SIG-M5 (cell line): ENCODE measurements at places on chromosomes 7 and 10.

DNA sequence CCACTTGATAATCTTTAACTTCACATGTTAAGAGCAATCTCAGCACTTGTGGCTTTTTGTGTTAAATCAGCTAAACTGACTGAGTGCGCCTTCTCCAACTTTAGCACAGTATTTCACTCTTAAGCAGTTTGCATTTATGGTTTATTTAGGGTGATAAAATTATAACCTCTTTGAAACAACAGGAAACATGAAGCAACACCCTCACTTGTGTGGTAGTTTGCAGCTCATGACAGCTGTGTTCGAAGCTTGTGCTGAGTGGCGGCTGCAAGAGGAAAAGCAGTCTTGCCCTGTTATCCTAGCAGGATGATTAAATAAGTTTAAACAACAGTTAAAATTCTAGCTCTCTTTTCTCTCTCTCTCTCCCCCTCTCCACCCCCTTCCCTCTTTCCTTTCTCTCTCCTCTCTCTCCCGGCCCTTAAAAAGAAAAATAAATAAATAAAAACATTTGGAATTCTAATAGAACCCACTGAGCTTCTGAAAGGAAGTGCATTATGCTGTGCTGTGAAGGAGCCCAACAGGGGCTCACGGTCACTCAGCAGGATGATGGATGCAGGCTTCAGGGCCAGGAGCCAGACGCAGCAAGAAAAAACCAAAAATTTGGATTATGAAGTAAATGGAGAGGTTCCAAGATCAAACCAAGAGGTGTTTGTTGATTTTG, 25.2 kb downstream of the OGDH start:
- DNase-seq: no peak

GRCh38 chr7:140049339-140050024, 13.3 kb downstream of the PARP12 start:
- DNase-seq: no peak

GRCh38 chr10:16967866-16968415, 150.7 kb upstream of the RSU1 start:
- no peak for DNase-seq

DNA sequence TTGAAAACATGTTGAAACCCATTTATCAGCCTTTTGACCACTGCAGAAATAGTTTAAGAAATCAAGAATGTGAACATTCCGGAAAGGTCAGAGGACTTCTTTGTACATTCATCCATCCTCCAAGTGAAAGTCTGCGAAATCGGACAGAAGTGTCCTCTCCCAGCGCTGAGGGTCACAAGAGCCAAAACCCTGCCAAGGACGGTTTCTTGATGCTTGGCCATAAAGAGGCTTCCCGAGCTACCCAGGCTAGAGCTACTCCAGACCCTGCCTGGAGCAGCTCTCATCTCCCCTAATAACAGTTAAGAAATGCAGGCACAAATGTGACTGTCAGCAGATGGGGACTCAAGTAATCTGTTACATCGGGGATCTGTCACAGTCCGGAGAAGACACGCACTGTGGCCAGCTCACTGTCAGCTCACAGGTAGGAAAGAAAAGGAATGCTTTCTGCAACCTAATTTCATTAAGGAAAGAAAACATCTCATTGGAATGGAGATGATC, 4.5 kb upstream of the CYTH3 start:
- DNase-seq: no peak

- no peak for DNase-seq
Measured at GRCh38 chr7:111529507-111530355, 32.6 kb downstream of the IMMP2L start.

- no peak for DNase-seq
Measured at GRCh38 chr10:99834410-99834809, 52.0 kb downstream of the ABCC2 start.

DNA sequence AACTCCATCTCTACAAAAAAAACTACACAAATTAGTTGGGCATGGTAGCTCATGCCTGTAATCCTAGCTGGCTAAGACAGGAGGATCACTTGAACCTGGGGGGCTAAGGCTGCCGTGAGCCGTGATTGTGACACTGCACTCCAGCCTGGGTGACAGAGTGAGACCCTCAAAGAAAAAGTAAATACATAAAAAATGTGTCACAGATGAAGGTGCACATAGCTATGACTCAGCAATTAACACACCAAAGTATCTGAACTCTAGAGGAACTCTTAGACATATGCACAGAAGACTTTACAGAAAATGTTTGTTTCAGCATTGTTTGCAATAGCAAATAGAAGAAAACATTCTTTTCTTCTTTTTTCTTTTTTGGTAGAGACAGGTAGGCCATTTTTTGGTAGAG, 8.3 kb downstream of the C10orf62 start:
- no peak for DNase-seq

- no peak for DNase-seq
Measured at GRCh38 chr10:565676-566075, 123.8 kb downstream of the DIP2C start.

DNA sequence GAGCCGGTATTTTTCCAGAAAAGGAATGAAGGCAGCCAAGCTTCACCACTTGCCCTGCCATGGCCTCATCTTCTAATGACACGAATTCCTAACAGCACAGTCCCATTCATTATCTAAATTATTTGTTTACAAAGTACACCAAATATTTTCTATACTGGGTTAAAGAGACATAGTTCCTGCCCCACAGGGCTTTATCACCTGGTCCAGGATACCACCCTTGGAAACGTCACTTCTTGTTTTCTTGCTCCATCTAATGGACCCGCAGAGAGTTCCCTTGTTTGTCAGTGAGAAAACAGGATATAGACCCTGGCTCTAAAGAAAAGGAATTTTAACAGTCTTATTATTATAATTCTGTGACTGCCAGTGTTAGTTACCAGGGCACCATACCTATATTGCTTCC, 1165.4 kb downstream of the GATA3 start:
- DNase-seq: no peak

GRCh38 chr10:79350407-79351154, 3.3 kb downstream of the PPIF start:
- DNase-seq: no peak

GRCh38 chr7:127751490-127752448, 99.8 kb downstream of the SND1 start:
- DNase-seq: no peak

DNA sequence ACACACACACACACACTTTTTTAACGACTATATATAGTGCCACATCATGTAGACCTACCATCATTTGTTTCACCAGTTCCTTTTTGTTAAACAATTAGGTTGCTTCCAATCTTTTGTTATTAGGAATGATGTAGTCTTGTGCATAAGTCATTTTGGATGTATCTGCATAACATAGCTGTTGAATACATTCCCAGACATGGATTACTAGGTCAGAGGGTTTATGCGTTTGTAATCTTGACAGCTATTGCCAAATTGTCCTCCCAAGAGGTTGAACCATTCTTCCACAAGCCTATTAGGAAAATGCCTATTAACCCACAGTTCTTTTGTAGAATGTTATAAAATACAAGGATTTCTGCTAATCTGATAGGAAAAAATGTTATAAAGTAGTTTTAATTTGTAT, 87.3 kb downstream of the PALS2 start:
- DNase-seq: no peak

DNA sequence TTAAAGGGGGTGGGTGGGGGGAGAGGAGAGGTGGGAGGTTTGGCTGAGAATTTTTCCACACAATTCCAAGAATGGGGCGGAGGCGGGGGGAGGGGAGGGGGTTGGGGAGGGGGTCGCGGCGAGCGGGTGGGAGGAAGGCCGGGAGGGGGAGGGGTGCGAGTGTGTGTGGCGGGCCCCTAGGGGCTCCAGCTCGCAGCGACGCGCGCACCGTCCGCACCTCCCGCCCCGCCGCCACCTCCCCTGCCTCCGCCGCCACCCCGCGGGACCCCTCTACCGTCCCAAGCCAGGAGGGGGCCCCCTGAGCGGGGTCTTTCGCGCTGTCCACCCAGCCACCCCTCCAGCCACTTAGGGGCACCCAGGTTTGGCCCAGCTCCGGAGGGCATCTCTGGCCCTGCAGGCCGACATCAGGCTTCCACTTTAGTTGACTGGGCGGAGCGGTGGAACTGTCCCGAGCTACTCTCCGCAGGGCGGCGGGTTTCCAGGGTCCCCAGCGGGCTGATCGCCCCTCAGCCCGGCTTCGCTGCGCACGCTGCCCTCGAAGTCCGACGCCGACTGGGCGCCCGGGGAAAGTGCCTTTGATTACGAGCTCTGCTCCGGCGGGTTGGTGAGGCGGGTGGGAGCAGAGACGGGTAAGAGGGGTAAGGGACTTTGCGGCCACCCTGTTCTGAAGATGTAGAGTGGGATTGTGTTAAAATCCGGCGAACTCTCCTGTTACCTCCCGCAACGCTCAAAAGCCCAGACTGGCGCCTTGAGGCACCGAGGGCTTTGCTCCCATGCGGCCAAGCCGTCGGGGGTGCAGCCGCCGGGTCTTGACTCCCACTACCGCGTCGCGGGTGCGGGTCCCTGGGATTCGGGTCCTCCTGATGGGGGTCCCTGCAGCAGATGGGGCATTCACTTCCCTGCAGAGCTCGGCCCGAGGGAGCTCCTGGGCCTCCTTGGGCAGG, 1.8 kb upstream of the VAX1 start:
- DNase-seq: no peak

DNA sequence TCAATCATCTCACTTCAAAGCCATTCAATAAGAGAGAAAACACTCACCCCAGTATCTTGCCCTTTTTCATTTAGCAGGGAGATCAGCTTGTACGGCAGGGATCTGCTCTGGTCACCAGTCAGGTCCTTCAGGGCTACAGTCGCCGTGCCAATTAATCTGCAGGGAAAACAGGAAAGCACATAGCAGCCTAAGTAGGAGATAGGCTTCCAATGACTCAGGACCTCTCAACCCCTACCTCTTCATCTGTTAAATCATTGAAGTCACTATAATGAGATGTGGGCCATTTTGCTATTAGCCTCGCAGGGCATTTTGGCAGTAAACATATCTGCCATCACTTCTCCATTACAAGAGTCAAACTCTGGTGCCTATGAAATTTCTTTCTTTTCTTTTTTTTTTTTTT, 50.8 kb downstream of the MYOF start:
- no peak for DNase-seq
